ENCODE measurements at places on chromosomes 7 and 10. TPM values are rescaled to one million over a fixed set of nuclear protein-coding genes. Genes with fewer than 3 reads are reported as not detected.

SFTPA1 gene
- total RNA-seq = not detected

TWIST1 gene
- not detected for total RNA-seq

GIMAP4 gene
- total RNA-seq = not detected

WIPF3 gene
- total RNA-seq = not detected

ACSM6 gene
- total RNA-seq = not detected

CPA2 gene
- not detected for total RNA-seq

LRRN3 gene
- not detected for total RNA-seq

NPFFR1 gene
- not detected for total RNA-seq

ABCA13 gene
- not detected for total RNA-seq

PPP1R17 gene
- total RNA-seq = not detected

DMBT1 gene
- not detected for total RNA-seq

ZFAND2A gene
- total RNA-seq = 140 TPM

CELF2 gene
- not detected for total RNA-seq

GIMAP2 gene
- 1.4 TPM for total RNA-seq

MARVELD1 gene
- not detected for total RNA-seq

NUTM2E gene
- not detected for total RNA-seq

ING3 gene
- 12.8 TPM for total RNA-seq

TAS2R41 gene
- not detected for total RNA-seq

CALCR gene
- not detected for total RNA-seq

KLF14 gene
- total RNA-seq = not detected

HOXA3 gene
- 2.1 TPM for total RNA-seq

TDRD1 gene
- total RNA-seq = not detected

HSPA14 gene
- 29.8 TPM for total RNA-seq

LAMB1 gene
- total RNA-seq = 109 TPM

OR2A5 gene
- not detected for total RNA-seq

SLC16A12 gene
- total RNA-seq = not detected

PRF1 gene
- 1.00 TPM for total RNA-seq

TLX1 gene
- total RNA-seq = 0.07 TPM

RPA3 gene
- 154 TPM for total RNA-seq

GDF2 gene
- total RNA-seq = not detected

CFAP46 gene
- total RNA-seq = 0.84 TPM

GPR158 gene
- total RNA-seq = not detected

IFIT3 gene
- 3.1 TPM for total RNA-seq

PTN gene
- total RNA-seq = not detected

USP54 gene
- 20.2 TPM for total RNA-seq

TFPI2 gene
- total RNA-seq = 0.24 TPM

KCNH2 gene
- total RNA-seq = not detected

PRKG1 gene
- total RNA-seq = not detected

HIPK2 gene
- total RNA-seq = 25.9 TPM

Measured in HepG2 (cell line).